RKO (cell line): ENCODE measurements at places on chromosomes 3 and 15.

GRCh38 chr15:70376929-70377691 lies 279.4 kb upstream of the TLE3 start:
- no peak for DNase-seq

DNA sequence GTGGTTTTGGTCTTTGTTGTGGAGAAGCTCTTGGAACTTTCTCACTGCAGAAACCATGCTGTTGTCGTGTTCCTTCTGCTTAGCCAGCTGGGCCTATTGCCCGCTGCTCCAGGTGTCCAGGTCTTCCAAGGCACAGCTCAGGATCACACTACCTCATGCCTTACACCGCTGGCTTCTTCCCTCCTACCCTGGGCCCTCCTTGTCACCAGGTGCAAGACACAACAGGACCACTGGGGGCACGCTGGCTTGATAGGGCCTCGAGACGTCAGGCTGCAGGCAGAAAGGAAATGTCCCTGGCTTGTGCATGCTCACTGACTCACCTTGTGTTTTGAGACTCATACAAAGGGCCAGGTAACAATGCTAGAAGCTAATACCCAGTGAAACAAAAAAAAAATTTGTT lies 32.3 kb downstream of the PAQR9 start:
- peak; percentile 19 for DNase-seq

DNA sequence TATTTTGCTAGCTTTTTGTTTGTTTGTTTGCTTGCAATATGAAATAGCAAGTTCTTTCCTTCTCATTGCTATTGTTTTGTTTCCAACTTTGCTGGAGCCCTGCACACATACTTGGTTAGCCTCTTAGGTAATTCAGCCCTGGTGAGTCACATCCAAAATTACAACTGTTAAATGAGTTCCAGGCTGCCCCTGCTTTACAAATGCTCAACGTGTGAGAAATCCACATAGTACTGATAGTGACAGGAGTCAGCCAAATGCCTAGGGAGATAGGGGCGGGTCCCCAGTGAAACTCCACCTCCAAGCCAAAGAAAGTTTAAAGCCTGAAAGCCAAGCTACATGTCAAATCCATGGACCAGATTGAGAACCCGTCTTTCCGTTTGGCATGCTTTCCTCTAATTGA lies 81.3 kb upstream of the RNF7 start:
- DNase-seq: no peak

DNA sequence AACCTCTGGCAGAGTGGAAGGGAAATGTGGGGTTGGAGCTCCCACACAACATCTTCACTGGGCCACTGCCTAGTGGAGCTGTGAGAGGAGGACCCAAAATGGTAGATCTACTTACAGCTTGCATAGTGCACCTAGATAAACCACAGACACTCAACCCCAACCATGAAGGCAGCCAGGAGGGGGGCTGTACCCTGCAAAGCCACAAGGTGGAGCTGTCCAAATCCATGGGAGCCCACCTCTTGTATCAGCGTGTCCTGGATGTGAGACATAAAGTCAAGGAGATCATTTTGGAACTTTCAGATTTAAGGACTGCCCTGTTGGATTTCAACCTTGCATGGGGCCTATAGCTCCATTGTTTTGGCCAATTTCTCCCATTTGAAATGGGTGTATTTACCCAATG lies 20.9 kb downstream of the TP63 start:
- no peak for DNase-seq

DNA sequence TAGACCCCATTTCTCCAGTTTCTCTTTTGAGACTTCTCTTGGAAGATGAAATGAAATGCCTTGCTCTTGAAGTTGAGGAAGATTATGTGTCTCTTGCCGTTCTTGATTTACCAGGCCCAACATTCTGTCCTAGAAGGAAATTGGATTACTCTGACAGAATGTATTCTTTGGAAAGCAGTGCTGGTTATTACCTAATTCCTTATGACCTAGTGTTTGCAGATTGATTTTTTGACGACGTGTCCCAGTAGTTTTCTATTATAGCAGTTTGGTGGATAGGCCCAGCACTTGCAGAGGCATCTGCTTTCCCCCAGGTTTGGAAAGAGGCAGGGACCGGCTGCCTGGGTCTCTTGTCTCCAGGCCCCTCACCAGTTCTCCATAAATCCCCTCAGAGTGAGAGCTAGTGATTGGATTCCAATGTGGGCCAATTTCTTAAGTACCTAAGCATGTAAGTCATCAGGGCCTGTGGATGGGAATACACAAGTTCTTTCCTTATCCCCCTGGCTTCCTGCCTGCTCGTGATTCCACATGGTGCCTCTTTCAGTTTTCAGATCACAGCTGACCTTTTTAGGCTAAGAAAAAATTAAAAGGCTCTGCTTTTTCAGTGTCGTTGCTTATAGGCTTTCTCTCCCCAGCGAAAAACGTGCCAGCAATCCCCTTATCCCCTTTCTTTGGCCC lies 50.2 kb downstream of the EPHB3 start:
- no peak for DNase-seq

GRCh38 chr3:45528429-45528828 lies 66.1 kb upstream of the LIMD1 start:
- no peak for DNase-seq

GRCh38 chr15:60299452-60300047 lies 98.2 kb downstream of the ANXA2 start:
- no peak for DNase-seq

GRCh38 chr3:25300141-25300540 lies 127.9 kb upstream of the RARB start:
- no peak for DNase-seq

- DNase-seq: no peak
These were observed 73.9 kb upstream of the TMEM108 start for GRCh38 chr3:132964266-132964665.

- DNase-seq: no peak
These were observed 27.1 kb downstream of the KLF15 start for GRCh38 chr3:126329927-126330725.

DNA sequence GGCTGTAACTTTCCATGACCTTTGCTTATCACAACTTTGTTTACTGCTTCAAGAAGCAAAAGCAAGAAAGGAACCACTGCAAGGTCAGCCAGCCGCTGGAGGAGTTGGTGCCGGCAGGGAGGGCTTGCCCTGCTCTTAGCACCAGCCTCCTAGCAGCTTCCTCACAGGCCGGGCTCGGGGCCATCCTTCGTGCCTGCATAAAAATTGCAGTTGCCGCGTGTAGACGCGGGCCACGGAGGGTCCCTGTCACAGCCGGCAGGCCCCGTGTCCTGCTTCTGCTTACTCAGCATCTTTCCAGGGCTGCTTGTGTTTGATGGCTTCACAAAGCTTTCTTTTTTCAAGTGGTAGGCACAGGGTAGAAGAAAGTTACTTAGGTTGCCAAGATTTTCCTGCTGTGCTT lies 84.4 kb downstream of the PGPEP1L start:
- DNase-seq: no peak

- DNase-seq: no peak
These were observed 18.1 kb downstream of the CSRNP1 start for GRCh38 chr3:39135170-39135805.

DNA sequence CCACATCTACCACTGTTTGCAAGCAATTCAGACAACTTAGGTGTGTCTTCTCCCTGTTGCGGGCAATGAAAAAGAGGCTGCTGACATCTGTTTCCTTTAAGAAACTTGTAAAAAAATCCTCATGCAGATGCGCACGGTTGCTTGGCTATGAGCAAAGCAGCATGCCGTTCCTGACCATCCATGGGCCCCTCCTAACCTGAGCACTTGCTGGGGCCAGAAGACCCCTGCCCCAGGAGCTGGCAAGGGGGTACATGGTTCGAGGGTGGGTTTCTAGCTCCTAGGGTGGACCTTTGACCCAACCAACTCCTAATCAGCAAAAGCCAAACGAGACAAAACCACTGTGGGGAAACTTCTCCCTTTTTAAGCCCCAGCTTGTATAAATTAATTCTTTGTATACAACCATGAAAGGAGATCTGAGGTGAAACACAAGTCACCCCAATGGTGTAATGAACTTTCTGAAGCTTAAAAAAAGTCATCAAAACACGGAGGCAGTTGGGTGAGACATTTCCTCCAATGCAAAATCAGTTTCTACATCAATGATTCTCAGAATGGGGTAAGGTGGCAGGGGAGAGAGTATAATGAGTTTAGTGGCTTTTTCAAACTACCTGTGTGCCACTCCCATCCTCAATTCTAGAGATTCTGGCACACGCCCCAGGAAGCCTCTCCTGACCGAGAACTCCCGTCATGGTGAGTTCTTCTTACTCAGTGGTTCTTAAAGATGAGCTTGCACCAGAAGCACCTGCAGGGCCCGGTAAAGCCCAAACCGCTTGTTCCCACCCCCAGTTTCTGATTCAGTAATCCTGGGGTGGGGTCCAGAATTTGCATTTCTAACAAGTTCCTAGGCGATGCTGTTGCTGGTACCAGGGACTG lies 44.1 kb downstream of the CPN2 start:
- DNase-seq: no peak

DNA sequence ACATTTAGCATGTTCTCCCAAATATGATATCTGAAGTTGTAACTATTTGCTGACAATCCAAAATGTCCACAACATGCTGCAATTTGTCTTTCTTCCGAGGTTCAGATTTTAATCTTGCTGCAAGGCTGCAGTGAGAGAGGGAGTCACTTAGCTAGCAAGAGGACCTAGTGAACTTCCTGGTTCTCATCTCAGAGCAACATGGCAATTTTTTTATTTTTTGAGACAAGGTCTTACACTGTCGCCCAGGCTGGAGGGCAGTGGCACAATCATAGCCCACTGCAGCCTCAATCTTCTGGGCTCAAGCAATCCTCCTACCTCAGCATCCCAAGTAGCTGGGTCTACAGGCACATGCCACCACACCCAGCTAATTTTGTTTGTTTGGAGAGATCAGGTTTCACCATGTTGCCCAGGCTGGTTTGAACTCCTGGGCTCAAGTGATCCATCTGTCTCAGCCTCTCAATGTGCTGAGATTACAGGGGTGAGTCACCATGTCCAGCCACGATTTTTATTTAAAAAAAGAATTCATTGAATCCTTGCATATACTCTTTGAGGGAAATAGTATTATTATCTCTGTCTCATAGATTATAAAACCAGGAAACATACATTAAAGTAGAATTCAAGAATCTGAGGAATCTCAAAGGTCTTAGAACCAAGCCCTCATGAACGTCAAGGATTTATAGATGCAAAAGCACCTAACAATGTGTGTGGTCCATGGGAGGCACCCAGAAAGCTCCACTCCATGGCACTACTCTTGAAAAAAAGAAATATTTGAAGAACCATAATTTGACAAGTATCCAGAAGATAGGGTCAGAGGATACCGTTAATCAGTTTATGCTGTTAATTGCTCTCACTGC lies 9.1 kb downstream of the HDC start:
- no peak for DNase-seq

GRCh38 chr3:138184994-138185393 lies 2.1 kb upstream of the ARMC8 start:
- peak; percentile 34 for DNase-seq

DNA sequence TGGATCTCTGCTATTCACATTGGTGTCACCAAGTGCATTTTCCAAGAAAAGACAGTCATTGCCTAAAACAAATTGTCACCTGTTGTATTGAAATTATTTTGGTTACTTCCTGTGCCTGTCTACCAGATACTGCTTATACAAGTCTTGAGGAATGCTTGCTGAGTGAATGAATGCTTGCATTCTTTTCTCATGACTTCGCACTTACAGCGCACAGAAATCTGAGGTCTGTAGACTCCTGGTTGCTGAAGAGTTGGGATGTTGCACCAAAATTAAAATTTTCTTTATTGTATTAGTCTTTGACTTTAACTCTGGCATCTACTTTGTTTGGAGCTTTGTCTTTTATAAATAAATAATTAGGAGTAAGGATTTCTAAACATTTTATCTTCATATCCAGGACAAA lies 28.4 kb downstream of the SH3GL3 start:
- DNase-seq: peak; percentile 37

DNA sequence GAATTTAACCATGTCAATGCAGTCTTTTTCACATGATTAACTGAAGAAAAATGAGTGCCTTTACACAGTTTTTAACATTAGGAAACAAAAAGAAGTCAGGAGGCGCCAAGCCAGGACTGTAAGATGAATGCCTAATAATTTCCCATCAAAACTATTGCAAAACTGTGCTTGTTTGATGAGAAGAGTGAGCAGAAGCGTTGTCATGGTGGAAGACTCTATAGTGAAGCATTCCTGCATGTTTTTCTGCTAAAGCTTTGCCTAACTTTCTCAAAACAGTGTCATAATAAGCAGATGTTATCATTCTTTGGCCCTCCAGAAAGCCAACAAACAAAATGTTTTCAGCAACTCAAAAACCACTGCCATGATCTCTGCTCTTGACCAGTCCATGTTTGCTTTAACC lies 156.8 kb upstream of the CDIN1 start:
- no peak for DNase-seq

DNA sequence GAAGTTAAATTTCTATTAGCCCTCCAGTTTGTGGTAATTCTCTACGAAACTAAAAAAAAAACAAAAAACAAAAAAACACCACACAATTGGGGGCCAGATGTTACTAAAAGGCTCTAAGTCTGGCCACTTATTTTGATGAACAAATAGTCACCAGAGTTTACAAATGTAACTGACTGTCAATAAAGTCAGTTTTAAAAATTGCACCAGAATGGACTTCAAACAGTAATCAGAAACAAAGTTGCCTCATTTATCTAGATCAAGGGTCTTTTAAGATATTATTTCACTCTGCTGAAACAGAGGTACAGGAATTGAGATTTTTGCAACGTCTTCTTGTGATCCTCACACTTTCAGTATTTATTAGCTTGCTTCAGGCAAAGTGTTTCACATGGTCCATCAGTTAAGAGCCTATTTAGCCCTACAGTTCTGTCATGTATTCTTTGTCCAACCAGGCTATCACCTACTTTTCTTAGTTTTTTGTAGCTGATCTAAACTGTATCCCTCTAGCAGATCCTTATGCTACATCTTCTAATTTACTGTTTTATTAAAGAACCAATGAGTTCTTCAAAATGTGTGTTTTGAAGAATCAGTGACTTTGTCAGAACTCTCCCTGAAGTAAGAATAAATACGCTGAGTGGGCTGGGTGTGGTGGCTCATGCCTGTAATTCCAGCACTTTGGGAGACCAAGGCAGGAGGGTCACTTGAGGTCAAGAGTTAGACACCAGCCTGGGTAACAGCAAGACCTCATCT lies 74.7 kb downstream of the ANKRD28 start:
- DNase-seq: no peak

DNA sequence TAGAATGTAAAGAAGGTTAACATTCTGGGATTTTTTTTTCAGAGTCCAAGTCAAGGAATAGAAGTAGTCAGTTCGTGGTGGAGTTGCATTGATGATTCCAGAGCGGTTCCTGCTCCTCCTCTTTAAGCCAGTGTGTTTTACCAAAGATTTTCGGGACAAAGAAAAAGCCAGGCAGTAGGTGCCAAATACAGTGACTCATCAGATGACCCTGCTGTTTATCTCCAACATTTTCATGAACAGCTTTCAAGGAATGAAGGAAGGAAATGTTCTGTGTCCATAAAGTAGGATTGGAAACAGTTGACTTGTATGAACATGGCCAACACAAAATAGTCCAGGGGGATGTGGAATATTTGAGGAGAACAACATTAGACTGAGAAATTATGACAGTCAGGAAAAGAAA lies 142.4 kb upstream of the TMC3 start:
- no peak for DNase-seq

- DNase-seq: peak; percentile 8
These were observed 181.5 kb upstream of the LMCD1 start for GRCh38 chr3:8319935-8320634.

- peak; percentile 69 for DNase-seq
These were observed 47.6 kb downstream of the RAP2B start for GRCh38 chr3:153209596-153209995.

- no peak for DNase-seq
These were observed 95.1 kb upstream of the TNFAIP8L3 start for GRCh38 chr15:51189669-51190385.
